PC-9 (cell line): ENCODE measurements at places on chromosomes 2 and 18.
A peak's percentile ranks its signal among the peaks of the same experiment; 100 is the strongest.

GRCh38 chr2:9206991-9207640 lies 504 bp downstream of the ASAP2 start:
- DNase-seq: no peak

- peak; percentile 41 for DNase-seq
Observed at GRCh38 chr2:30385327-30385726, 61.7 kb upstream of the LCLAT1 start.

- no peak for DNase-seq
Observed at GRCh38 chr2:80573950-80574349, 269.4 kb upstream of the LRRTM1 start.

DNA sequence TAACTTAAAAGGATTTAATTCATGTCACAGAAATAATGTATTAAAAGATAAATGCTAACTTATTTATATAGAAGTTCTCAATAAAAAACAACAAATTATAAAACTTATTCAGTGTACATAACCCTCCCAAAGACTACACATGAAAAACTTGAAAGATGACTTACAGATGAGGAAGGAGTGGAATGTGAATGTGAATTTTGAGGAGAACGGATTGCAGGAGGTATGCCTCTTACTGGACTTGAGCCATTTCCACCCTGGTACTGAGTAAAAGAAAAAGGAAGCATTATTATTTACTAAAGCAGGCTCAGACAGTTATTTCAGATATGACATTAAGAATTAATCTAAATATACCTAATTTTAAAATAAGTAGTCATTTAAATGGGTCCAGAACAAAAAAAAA lies 104.4 kb downstream of the TLK1 start:
- no peak for DNase-seq

DNA sequence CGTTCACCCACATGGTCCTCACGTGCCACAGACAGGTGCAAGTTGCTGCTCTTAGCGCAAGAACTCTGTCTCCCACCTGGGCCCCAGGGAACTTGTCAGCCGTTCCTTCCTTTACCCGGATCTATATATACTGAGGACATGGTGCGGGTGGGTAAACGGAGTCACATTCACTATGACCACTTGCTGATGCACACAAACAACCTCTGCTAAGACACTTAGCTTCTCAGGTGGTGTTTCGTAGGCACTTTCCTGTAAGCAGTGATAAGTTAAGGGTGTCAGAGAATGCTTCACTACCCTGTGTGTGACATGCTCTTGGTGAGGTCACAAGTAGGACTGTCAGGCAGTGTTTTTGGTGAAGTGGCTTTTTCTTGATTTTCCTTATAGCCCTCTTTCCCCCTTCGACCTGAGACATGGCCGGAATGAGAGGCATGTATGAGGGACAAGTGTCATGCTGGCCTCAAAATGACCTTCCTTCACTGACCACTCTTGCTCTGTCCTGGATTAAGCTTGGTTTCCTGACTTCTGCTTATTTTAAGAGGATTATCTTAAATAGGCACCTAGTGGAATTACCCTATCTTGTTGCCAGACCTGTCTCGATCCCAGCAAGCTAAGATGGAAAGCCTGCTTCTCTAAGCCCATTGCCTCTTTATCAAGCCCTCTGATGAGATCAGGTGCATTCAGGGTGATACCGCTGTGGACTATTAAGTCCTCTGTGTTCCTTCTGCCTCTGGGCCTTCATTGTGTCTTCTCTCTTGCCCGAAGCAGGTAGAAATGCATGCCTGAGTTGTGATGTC lies 97.1 kb upstream of the CELF4 start:
- no peak for DNase-seq

DNA sequence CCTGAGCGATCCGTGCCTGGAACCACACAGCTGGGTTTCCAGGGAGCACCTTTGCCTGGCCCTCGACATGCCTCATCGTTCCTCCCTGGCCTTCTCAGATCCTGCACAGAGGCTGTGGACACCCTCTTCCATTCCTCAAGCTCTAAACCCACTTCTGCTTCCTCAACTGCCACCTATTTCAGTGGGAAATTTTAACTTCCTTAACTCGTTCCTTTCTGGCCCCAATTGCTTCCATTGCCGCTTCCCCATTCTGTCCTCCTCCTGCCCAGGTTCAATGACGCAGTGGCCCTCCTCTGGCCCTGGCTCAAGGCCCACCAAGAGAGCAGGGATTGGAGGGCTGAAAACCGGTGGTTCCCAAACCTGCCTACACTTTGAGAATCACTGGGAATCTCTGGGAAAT lies 4.8 kb upstream of the B3GNT7 start:
- DNase-seq: no peak

DNA sequence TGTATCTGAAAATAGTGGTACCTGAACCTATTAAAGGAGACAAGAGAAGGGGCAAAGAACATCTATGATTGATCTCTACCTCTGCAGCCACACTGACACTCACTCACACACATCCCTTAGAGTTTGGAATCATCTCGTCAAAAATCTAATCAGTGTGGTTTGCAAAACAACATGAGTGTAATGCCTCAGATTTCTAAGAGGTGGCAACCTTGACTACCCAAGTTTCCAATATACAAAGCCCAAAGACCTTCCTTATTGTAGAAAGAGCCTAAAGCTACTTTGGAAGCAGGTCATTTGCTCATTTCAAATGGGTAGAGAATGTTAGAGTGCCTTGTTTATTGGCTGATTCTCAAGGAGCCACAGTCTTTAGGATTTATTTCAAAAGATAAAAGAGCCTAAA lies 444.9 kb downstream of the ARHGAP15 start:
- no peak for DNase-seq

DNA sequence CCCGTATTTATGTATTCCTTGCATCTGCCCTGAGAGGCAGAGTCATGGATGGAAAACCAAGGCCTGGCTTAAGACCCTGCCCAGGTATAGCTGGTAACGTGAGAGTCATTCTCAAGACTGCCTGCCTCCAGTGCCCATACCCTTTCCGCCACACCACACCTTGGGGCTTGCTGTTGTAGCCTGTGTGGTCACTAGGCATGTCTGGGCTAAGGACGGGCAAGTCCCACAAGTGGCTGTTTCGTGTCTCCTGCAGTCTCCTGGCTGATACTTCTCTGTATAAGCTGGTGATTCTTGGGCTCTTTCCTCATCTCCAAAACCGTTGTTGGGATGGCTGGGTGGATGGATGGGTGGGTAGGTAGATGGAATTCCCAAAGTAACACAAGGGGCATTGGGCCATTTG lies 269.8 kb downstream of the KLHL29 start:
- no peak for DNase-seq

DNA sequence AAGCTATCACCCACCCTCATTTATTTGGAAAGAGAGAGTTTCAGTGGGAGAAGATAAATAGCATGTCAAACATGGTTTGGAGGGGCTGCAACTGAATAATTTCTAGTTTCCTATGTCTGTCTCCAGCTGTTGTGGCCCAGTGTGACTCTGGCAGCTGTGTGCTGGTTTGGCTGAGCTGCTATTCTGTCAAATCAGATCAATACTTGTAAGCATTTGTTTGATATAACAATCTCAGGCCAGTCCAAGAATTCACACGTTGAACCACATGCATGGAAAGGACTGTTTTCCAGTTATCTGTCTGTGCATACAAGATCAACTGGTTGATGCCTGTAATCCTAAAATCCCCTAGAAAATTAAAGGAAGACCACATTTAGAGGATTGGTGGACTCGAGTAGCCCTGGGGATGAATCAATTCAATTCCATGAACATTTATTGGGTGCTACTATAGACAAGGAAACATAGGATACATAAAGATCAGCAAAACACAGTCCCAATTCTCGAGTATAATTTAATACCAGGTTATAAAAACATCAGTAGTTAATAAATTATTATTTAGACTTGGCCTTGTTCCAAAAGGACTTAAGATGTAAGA lies 209.0 kb upstream of the PARD3B start:
- DNase-seq: no peak

GRCh38 chr2:71546777-71547281 lies 93.5 kb downstream of the DYSF start:
- DNase-seq: no peak

DNA sequence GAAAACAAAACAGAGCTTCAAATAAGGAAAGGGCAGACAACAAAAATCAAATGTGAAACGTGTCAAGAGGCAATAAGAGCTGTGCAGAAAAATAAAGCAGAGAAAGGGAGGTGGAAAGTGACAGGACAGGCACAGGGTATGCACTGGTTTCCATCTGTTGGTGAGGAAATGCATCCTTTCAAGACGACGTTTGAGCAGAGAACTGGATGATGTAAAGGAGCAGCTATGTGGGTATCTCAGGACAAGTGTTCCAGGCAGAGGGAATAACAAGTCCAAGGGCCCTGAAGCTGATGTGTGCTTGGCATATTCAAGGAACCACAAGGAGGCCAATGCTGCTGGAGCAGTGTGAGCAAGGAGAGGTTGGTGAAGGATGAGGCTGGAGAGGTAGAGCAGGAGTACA lies 168.9 kb upstream of the SERPINE2 start:
- DNase-seq: no peak

DNA sequence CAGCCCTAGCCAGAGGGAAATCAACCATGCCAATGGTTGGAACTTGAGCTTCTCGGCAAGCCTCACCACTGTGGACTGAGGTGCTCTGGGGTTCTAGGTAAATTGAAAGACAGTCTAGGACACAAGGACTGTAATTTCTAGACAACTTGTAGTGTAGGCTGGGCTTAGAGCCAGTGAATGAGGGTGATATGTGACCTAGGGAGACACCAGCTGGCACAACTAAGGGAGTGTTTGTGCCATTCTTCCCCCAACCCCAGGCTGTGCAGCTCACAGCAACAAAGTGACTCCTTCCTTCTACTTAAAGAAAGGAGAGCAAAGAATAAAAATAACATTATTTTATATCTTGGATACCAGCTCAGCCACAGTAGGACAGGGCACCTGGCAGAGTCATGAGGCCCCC lies 1690.7 kb upstream of the TMEFF2 start:
- DNase-seq: no peak

DNA sequence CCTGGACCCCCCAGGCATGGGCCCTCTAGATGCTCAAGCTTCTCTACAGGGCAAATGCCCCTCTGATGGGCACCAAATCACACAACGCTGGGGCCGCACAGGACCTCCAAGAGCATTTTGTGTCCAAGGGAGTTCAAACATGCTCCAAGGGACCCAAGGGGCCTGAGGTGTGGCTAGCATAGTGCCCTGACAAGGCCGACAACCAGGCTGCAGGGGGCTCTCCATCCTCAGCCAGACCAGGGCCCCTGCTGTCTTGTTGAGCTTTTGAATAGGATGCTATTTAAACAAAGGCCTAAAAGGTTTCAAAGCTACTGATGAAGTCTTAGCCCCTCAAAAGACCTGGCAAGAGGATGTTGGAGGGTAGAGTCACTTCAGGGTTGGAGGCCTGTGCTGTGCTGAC lies 33.1 kb downstream of the EN1 start:
- no peak for DNase-seq

- DNase-seq: no peak
Observed at GRCh38 chr2:123493687-123494086, 531.4 kb upstream of the CNTNAP5 start.

GRCh38 chr2:79129260-79129659 lies 9.0 kb downstream of the REG1A start:
- DNase-seq: no peak
